ENCODE measurements at places on chromosomes 12 and 14.

GRCh38 chr14:52272375-52272774 lies 4.9 kb downstream of the PTGDR start:
- no peak for DNase-seq

DNA sequence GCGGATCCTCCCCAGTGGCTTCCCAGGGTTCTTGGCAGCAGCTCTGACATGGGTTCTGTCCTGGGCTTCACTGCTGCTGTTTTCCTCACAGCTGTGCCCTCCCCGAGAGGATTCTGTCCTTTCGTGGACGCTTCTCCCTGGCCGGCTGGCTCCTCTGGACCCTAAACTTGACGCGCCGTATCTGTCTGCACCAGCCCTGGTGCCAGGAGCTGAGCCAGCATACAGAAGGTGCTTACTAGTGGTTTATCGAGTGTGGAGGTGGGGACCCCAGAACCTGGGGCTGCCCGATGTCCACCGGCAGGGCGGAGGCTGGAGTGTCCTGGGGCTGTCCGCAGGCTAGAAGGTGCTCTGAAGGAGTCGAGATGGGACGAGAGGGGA lies 17.2 kb downstream of the FBRSL1 start:
- no peak for DNase-seq

GRCh38 chr14:78335531-78335930 lies 165.4 kb downstream of the NRXN3 start:
- DNase-seq: no peak

- DNase-seq: no peak
These were observed 9.4 kb downstream of the AHNAK2 start for GRCh38 chr14:104968541-104969401.

DNA sequence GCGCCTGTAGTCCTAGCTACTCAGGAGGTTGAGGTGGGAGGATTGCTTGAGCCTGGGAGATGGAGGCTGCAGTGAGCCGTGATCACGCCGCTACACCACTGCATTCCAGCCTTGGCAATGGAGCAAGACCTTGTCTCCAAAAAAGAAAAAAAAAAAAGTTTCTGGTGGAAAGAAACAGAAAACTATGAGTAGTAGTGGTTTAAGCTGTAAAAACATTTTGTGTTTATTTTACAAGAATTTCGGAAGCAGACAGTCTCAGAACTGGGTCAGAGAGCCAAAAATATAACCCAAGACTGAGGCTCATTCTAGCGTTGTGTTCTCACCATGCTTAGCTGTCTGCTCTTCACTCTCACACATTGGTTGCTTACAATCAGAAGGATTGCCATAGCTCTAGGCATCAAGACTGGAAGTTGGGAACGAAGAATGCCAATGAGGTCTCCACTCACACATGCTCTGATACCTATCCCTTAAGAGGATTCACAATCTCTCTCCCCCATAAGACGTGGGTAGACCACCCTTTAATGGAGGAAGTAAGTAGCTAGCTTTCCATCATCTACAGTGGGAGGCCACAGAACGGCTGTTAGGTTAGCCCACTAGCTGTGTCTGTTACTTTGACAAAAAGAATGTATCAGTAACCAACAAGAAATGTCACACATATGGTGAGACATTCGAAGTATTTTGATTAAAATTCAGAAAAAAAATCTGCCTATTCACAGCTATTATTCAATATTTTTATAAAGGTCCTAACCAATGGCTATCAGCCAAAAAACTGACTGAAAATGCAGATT lies 117.6 kb upstream of the RASSF8 start:
- DNase-seq: no peak

DNA sequence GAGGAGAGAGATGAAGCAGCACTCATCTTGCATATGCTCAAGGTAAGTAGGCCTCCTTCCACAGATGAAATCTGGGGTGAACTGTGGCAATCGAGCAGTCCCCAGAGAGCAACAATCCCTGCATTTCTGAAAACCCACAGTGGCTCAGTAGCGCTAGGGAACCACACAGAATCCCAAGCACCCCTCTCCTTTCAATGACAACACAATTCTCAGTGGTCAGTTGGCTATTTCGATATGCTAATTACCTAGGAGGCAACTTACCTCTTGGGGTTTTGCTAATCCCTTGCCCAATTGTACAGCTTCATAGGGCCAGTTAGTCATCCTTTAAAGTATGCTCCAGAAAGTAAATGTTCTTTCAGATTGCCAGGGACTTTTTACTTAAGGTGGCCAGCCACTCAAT lies 1035.7 kb downstream of the BCL11B start:
- DNase-seq: no peak

GRCh38 chr14:73780391-73780790 lies 66.2 kb upstream of the PNMA1 start:
- no peak for DNase-seq
